Midbrain (tissue), 1 donor: ENCODE measurements at places on chromosomes 7 and 10.

DNA sequence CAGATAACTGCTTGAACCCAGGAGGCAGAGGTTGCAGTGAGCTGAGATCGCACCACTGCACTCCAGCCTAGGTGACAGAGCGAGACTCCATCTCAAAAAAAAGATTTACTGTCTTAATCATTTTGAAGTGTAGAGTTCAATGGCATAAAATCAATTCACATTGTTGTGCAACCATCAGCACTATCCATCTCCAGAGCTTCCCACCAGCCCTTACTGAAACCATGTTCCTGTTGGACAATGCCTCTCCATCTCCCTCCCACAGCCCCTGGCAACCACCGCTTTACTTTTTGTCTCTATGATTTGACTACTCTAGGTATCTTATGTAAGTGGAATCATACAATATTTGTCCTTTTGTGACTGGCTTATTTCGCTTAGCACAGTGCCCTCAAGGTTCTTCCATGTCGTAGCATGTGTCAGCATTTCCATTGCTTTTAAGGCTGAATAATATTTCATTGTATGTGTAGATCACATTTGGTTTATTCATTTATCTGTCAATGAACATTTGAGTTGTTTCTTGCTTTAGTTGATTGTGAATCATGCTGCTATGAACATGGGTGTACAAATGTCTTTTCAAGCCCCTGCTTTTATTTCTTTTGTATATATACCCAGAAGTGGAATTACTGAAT lies 33.1 kb downstream of the NACAD start:
- no peak for DNase-seq

- DNase-seq = no peak
These were observed 113.1 kb upstream of the RNF32 start for GRCh38 chr7:156527458-156527890.

GRCh38 chr7:76211216-76211615 lies 9.5 kb downstream of the SRRM3 start:
- no peak for DNase-seq

- DNase-seq = no peak
These were observed 224.5 kb upstream of the SEMA3E start for GRCh38 chr7:83873459-83873858.

GRCh38 chr7:117402109-117402508 lies 25.2 kb downstream of the ASZ1 start:
- no peak for DNase-seq

DNA sequence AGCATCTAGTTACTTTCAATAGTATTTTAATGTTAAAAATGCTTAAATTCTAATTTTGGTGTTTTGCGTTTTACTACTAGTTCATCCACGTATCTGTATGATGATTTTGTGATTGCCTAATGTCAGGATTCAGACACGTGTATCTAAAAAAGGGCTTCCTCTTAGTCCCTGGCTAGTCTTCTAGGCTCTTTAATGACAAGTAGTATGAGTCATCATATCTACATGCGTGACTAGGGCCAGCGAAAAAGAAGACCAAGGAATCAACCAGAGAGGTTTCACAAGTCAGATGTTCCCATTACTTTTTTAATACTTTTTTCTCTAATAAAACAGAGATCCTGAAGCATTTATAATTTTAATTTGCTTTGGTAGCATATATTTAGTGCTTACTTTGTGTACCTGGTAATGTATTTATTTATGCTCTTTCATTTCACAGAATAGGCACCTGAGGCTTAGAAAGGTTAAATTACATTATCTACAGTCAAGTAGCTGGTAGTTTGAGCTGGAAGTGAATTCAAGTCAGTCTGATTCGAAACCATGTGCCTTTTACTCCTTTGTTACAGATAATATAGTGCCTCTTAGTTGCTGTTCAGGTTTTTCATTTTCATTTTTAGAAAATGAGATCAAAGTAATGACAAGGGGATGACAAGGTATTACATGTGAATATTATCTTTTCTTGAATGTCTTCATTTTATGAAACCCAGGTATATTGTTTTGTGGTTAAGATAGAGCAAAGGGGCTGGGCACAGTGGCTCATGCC lies 140.3 kb downstream of the FOXP2 start:
- no peak for DNase-seq

DNA sequence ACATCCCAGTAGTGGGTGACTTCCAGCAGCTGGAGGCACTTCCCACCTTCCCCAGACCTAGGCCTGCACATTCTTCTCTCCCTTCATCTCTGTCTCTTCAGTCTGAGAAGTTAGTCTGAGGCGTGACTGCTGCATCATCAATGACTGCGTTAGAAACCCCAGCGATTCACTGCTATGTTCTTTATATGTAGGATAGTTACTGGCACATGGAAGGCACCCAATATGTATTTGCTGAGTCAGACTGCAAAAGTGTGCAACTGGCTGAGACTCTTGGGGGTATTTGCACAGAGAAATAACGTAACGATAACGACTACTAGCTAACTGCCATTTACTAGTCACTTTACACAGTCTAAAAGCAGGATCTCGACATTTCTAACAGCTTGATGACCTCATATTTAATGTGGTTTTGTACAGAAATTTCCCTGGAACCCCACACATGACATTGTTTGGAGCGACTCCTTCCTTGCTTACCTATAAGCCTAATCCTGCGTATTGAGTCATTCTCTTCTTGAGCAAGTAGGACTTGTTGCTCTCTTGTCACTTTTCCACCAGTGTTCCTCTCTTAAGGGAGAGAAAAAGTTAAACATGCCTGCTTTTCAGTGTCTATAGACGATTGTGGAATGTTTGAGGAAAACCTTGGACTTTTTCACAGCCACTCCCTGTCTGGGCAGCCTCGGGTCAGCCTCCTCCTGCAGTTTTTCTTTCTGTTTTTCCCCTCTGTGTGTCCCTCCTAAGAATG lies 45.5 kb downstream of the THNSL1 start:
- no peak for DNase-seq

GRCh38 chr7:119724041-119724792 lies 548.8 kb upstream of the KCND2 start:
- no peak for DNase-seq

- DNase-seq = no peak
These were observed 30.8 kb upstream of the NKX6-2 start for GRCh38 chr10:132816718-132817117.

- DNase-seq = no peak
These were observed 31.3 kb downstream of the CACUL1 start for GRCh38 chr10:118723466-118723865.

DNA sequence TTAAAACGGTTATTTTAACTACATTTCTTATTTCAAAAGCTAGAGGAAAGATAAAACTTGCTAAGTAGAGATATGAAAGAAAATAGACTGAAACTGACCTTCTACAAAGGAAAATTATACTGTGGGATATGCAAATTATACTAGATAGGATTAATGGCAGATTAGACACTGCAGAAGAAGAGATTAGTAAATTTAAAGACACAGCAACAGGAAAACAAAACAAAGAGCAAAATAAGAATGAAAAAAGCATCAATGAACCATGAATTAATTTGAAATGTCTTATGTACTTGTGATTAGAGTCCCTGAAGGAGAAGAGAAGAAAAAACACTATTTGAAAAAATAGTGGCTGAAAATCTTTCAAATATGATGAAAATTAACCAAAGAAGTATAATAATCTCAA lies 52.3 kb downstream of the RNF32 start:
- no peak for DNase-seq

- DNase-seq = no peak
These were observed 2.1 kb upstream of the TMEM236 start for GRCh38 chr10:17749890-17750289.

DNA sequence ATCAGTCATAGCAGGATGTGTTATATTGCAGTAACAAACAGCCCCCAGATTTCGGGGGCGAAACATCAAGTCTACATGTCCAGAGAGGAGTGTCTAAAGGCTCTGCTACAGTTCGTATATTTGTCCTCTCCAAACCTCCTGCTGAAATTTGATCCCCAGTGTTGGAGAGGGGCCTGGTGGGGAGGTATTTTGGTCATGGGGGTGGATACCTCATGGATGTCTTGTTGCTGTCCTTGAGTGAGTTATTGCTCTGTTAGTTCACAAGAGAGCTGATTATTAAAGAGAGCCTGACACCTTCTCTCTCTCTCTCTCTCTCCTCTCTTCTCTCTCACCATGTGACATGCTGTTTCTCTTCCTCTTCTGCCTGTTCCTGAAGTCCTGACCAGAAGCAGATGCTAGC lies 343.7 kb downstream of the TCERG1L start:
- no peak for DNase-seq

GRCh38 chr10:106874604-106874889 lies 290.0 kb downstream of the SORCS1 start:
- no peak for DNase-seq

- DNase-seq = peak; percentile 29
These were observed at the start of gene ADGRA1 for GRCh38 chr10:133087679-133088178. ADGRA1 (plus strand) TSS chr10:133087924; CDS start chr10:133088910, 986 bp downstream.

DNA sequence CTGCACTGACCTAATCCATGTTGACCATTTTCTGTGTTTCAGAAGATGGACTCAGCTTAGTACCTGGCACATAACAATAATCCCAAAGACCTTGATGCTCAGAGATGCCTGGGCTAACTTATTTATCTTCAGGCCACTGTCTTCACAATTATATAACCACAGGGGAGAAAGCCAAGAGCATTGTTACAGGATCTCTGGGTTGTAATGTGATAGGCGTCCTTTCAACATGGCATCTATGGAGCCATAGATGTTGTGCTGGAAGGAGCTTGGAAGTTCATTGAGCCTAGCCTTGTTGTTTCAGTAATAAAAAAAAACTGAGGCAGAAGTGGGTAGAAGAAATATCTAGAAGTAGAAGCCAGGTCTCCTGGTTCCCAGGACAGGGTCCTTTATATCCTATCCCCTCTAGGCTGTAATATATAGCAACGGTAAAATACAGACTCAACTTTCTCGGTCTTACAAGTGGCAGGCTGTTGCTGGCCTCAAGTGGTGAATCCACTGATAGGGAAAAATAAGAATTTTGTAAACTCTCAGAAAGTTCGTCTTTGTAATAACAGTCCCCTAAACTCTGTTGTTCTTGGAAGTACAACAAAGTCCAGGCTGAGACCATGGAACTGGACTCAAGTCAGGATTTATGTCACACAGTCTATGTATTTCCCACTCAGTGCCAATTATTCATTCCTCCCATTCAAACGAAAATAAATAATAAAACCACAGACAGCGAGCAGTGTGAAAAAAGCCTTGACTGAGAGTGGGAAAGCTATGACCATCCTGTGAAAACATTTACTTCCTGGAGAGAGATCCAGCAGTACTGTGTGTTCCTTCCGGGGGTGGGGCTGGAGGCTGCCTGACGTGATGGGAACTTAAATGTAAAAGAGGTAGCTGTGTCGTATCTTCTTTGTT lies 277.6 kb downstream of the REEP3 start:
- DNase-seq = no peak

- DNase-seq = no peak
These were observed 20.7 kb downstream of the ZNF32 start for GRCh38 chr10:43627942-43628341.

GRCh38 chr7:122577449-122578003 lies 121.4 kb downstream of the RNF133 start:
- DNase-seq = no peak

GRCh38 chr7:142838461-142839213 lies 16.2 kb upstream of the EPHB6 start:
- DNase-seq = no peak

DNA sequence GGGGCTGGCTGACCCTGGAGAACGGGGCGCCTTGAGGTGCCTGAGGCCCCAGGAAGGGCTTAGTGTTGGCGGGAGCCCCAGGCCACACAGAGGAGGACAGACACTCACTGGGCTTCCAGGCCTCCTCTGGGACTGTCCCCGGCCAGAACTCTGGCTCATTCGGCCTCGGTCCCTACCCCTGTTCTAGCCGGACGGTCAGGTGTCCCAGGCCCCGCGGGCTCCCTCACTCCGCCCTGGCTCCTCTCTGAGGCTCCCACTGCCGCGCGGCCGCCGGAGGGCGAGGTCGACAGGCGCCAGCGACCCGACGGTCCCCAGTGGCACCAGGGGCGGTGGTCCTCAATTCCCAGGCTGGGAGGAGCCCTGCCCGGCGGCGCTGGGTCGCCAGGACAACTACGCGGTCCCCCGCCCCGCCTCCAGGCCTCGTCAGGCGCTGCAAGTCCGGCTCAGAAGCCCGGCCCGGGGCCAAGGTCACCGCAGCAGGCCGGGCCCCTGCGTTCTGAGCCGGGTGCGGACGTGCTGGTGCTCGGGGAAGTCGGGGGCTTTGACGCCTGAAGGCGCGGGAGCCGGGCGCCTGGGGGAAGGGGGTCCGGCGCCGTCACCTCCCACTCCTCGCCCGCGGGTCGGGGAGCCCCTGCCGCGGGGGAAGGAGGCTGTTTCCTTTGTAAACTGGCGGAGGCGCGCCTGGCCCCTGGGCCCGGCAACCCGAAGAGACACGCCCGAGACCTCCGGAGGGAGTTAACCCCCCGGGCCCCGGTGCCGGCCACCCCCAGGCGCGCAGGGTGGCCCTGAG lies 1.1 kb upstream of the PWWP2B start:
- no peak for DNase-seq

GRCh38 chr7:1385809-1386622 lies 73.3 kb downstream of the MICALL2 start:
- DNase-seq = no peak

- no peak for DNase-seq
These were observed 42.0 kb downstream of the SHH start for GRCh38 chr7:155770241-155770640.

DNA sequence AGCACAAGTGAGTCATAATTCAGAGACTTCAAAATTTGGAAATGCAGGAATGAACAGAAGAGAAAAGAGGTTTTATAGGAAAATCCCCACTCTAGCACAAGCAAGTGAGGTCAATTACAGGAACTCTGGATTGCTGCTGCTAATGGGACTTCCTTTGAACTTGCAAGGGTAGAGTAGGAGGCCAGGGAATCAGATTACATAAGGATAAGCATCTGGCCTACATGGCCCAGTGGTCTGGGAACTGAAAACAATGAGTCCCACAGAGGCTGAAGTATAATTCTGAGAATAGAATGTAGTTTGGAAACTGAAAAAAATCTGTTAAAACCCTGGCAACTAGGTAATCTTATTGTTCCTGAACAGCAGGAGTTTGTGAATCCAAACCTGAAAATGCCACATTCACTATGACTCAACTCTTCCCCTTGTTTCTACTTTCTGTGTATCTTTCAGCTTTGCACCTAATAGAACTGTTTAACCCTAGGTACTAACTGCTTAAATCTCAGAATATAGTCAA lies 66.5 kb downstream of the CTNNA3 start:
- DNase-seq = no peak

DNA sequence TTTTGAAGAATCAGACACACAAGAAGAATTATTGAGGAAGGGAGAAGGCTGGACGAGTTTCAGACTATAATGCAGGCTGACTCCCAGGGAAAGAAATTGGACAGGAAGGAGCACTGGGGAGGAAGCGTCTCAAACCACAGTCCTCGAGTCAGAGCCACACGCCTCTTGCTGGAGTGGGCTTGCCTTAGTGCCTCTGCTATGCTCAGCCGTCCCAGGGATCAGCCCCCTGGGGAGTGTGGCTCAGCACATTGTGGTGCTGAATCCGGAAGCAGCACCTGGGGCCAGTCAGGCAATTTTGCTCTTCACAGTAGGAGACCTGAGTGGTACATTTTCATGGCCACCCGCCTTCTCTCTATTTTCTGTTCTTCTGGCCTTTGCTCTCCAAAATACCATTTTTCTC lies 67.4 kb upstream of the SLC35G1 start:
- DNase-seq = no peak
